ENCODE measurements at places on chromosomes 3 and 15. TPM values are rescaled to one million over a fixed set of nuclear protein-coding genes. Genes with fewer than 3 reads are reported as not detected.

DNA sequence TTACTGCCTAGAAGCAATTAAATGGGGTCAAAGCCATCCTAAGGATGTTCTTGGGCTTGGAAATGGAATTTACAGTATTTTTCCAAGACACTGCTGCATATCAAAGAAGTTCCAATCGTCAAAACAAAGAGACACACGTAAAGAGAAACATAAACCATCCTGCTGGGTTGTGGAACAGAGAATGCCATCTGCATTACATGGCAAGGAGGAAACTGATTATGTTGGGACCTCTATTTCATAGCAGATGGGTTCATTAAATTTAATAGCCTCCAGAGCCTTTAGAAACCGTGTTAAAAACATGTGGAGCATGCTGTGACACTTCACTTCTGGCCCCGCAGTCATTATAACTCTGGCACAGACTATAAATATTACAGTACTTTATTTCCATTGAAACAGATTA lies 154.6 kb downstream of the LRTM1 start:
- peak; percentile 31 for DNase-seq

DNA sequence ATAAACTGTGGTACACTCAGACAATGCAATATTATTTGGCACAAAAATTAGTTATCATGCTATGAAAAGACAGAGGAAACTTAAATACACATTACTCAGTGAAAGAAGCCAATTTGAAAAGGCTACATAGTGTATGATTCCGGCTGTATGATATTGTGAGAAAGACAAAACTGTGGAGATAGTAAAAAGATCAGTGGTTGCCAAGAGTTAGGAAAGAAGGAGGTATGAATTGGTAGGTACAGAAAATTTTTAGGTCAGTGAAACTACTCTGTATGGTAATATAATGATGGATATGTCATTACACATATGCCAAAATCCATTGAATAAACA lies 458.8 kb upstream of the CBLB start:
- no peak for DNase-seq

GRCh38 chr15:66860844-66861243 lies 158.8 kb downstream of the SMAD6 start:
- DNase-seq: no peak

GRCh38 chr15:33209575-33210481 lies 15.3 kb upstream of the FMN1 start:
- DNase-seq: no peak

GRCh38 chr3:106729481-106729880 lies 647.8 kb upstream of the CCDC54 start:
- DNase-seq: no peak

FAM3D gene
- total RNA-seq: not detected

DNA sequence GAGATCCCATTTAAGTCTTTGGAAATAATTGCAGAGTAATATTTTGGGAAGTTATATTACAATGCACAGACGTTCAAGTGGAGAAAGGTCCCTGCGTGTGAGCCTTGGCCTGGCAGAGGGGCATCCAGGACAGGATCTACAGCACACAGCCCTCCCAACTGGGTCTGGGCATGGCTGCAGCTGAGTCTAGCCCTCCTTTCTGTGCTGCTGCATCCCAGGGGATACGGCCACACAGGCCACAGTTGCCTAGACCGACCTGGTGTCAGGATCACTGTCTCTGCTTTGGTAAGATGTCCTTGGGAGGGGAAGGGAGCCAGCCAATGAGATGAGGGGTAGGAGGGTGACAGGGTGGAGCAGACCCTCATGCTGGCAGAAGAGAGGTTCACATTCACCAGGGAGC lies 46.1 kb downstream of the APBA2 start:
- no peak for DNase-seq

DNA sequence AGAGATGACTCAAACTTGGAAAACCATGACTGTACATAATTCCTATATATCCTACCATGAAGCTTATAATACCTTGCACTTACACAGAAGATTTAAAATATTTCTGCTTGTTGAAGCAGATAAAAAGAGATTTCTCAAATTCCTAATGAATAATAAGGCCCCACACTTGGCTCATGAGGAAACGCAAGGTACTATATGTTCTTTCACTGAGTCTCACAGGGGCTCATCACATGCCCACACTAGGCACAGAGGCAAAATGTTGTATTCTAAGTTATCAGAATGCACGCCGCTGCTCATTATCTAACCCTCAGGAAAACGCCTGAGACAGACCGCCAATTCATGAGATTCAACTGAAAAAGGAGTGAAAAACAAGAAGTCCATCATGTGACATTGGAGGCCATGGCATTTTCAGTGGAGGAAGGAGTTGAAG lies 5.6 kb downstream of the MYO1E start:
- no peak for DNase-seq

CCDC13 gene
- 3.0 TPM for total RNA-seq

DNA sequence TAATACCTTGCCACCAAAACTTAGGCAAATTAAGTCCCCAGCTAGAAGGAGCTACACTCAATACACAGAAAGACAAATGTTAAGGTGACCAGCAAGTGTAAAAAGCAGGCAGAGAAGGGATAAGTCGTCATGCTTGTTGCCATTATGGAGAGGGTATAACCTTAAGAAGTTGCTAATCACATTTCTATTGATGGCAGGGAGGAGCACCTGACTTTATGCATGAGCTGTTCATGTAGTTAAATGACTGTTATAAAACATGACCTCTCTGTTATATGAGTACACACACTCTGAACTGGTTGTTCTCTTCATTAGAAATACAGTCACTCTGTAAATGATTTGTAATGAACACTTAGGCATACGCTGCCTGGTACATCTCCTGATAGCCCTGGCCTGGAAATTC lies 6.6 kb upstream of the CCNL1 start:
- DNase-seq: no peak

GRCh38 chr15:40914486-40914885 lies 14.7 kb upstream of the DLL4 start:
- no peak for DNase-seq

VPS33B gene
- total RNA-seq: 10.0 TPM

GRCh38 chr15:69861331-69862171 lies 236.2 kb downstream of the TLE3 start:
- no peak for DNase-seq

DNA sequence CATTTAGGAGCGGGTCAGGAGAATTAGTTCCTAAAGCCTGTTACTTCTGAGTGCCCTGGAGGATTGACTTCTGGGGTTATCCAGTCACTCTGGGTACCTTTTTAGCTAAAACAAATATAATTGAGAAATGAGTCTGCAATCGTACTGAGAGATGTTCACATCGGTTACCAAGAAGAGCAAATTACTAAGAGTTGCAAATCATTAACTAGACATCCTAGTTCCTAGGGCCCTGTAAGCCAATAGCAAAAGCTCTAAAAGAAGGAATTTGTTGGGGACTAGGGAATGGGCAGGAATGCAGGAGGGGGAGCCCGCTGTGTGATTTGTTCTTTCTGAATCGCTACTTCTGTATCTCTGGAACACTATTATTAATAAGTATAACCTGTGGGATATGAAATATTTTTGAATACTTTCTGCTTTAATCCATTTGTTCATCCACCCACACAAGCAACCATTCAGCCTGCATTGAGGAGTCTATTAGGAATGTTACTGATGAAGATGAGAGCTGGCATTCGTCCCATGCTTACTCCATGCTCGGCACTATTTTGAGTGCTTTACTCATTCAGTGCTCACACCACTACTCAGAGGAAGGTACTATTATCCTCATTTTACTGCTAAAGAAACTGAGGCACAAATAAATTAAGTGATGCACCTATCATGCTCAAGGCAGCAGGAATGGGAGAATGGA lies 31.5 kb upstream of the KY start:
- no peak for DNase-seq

DNA sequence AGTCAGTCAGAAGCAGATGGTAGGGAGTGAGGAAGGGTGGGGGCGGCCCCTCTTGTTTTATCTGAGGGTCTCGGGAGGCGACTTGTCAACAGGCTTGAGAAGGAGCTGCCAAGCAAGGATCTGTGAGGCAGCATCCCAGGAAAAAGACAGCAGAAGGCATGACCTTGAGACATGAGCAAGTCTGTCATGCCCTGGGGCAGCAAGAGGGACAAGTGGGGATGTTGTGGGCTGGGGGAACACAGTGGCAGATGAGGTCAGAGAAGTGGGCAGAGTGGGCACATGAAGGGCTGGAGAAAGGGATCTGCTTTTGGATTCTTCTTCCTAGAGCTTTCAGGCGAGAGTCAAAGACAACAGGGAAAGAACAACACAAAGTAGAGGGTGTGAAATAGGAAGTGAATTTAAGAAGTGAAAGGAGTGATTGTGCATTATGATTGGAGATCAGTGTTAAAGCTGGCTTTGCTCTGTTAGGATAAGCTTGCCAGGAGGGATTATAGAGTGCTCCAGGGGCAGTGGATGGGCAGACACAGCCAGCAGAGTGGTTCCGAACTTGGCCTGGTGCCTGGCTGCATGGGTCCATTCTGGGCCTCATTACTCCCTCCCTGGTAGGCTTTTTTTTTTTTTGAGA lies 73.3 kb downstream of the USP13 start:
- no peak for DNase-seq

COL7A1 gene
- 2.2 TPM for total RNA-seq

GPR149 gene
- not detected for total RNA-seq

CNTN4 gene
- total RNA-seq: 10.7 TPM

DNA sequence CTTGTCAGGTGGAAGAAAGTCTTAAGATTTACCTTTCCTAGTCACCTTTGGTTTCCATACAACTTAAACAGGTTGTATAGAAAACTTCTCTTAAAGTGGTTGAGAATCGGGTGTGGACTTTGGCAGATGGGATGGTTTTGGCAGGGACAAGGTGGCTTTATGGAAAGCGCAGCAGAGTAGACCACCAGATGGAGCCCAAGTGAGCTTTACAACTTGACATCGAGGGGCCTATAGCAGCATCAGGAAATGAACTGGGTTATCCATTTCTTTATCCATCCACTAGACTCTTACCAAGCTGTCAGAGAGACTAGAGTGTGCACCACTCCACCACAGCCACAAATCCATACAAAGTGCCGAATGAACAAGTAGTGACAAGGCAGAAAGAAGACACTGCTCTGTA lies 85.3 kb upstream of the MBNL1 start:
- DNase-seq: no peak

PHC3 gene
- total RNA-seq: 83.1 TPM

GRCh38 chr3:107767897-107768605 lies 245.3 kb downstream of the BBX start:
- no peak for DNase-seq

DNA sequence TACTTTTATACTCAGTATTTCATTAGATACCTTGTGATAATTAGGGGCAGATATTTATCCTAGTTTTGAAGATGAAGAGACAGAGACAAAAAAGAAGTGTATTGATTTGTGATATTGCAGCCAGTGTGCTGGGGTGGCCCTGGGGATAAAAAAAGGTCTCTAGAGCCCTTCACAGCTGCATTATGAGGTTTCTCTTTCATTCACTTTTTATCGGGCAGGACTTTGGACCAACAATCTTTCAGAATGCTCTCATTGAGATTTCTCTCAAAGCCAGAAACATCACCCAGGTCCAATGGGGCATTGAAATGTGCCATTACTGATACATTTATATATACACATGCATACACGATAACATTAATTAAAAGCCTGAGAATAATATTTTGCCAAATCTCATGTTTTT lies 20.5 kb upstream of the SELENOT start:
- DNase-seq: no peak

- no peak for DNase-seq
Measured at GRCh38 chr15:62578546-62578945, 413.5 kb upstream of the C2CD4B start.

GRCh38 chr3:79351699-79352098 lies 416.1 kb downstream of the ROBO1 start:
- no peak for DNase-seq

DNA sequence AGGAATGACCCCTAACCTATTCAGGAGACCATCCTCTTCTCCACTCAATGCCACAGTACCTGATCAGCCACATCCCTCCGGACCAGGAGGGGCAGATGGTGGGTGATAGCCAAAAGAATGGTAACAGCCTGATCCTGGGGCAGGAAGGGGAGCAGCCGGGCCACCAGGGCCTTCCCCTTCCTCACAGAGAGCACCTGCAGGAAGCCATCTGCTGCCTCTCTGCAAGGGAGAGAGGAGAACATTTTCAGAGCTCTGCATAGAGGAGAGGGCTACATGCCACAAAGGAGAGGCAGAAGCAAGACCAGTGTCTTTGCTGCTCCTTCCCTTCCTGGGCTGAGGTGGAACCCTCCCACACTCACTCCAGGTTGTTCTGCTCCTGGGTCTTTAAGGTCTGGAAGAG lies 5.5 kb upstream of the SPG11 start:
- no peak for DNase-seq

DNA sequence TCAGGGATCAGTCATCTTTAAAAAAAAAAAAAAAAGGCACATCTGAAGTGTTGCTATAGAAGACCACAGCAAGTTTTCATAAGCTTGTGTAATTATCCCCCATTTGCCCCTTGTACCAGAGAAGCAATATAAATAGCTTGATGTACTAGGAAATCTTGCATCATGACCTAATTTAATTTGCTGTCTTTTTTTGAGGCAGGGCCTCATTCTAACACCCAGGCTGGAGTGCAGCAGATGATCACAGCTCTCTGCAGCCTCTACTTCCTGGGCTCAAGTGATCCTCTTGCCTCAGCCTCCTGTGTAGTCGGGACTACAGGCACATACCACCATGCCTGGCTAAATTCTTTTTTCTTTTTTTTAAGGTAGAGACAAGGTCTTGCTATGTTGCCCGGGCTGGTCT lies 88.7 kb downstream of the ARIH1 start:
- DNase-seq: no peak

DNA sequence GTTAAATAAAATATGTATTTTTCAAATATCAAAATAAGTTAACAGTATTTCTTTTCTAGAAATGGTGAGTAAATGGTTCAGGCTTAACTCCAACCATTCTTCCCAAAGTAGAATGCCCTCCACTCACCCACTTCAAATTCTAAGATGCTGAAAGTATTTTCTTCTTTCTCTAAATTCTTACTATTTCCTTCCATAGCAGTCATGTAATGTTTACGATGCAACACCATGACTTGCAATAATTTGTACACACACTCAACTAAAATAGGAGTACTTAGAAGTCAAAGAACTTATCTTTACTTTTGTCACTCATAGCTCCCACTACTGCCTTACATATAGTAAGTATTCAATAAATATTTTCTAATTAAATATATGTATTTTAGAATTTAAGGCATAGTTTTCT lies 65.0 kb downstream of the AQR start:
- DNase-seq: no peak

- DNase-seq: no peak
Measured at GRCh38 chr3:134606033-134607025, 44.5 kb downstream of the KY start.

GRCh38 chr3:138806376-138807080 lies 28.2 kb downstream of the PIK3CB start:
- DNase-seq: no peak

GRCh38 chr3:149044339-149045083 lies 41.8 kb downstream of the HLTF start:
- no peak for DNase-seq

EOMES gene
- 0.17 TPM for total RNA-seq

- DNase-seq: no peak
Measured at GRCh38 chr3:147379651-147380050, 26.7 kb downstream of the ZIC4 start.

KLHL40 gene
- total RNA-seq: not detected

HTD2 gene
- 8.7 TPM for total RNA-seq

SPTSSB gene
- total RNA-seq: 0.13 TPM

LRRC31 gene
- not detected for total RNA-seq

CEP19 gene
- total RNA-seq: 4.0 TPM

XCR1 gene
- total RNA-seq: 0.17 TPM

GRCh38 chr15:64542091-64542490 lies 81.7 kb downstream of the ZNF609 start:
- no peak for DNase-seq
